Activated naive CD8-positive, alpha-beta T cell treated with anti-CD3 and anti-CD28 coated beads for 36 hours (primary cell): ENCODE measurements at places on chromosomes 6 and 20. TPM values are rescaled to one million over a fixed set of nuclear protein-coding genes. Genes with fewer than 3 reads are reported as not detected.
A peak's percentile ranks its signal among the peaks of the same experiment; 100 is the strongest.

DNA sequence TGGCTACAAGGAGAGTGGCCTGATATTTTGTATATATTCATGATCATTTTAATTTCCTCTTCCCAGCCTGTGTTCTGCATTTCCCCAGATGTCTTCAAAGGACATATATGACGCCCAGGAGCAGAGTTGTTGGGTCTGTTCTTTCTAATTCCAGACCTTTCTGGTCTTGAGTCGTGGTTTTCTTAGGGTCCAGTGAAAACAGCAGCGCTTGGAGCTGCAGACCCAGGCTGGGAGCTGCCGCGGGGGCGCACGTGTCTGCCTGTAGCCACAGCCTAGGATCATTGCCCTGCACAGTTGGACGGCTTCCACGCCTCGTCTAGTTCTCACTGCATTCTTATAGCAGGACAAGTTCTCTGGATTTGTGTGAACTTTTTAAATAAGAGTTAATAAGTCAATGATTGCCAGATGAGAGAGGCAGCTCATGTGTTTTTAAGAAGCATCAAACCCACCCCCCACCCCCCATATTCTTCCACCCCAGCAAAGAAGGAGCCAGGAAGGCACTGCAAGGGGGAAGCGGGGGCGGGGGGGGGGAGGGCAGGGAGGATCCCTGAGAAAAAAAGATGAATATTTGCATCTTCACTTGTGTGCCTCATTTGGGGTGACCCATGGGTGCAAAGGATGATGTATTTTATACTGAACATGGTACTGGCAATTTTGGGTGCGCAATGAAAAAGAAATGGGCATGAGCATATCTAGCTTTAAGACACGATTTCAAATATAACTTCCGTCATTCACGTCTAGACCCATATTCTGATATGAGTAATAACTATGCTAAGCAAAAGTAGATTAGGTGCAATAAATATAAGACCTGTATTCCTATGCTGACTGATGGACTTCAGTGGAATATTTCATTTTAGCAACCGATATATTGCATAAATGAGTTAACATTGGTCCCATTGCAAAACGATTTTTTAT lies 160.0 kb downstream of the TBXT start:
- no peak for DNase-seq
- H3K4me3 ChIP-seq = peak overlapping the region; percentile 26
- no peak overlapping the region for H3K27ac ChIP-seq
- no peaks in the 10 kb centered on the region for H3K36me3 ChIP-seq
- H3K4me1 ChIP-seq = peaks cover 4% of the 10 kb centered on the region
- peaks cover 74% of the 10 kb centered on the region for H3K27me3 ChIP-seq

DNA sequence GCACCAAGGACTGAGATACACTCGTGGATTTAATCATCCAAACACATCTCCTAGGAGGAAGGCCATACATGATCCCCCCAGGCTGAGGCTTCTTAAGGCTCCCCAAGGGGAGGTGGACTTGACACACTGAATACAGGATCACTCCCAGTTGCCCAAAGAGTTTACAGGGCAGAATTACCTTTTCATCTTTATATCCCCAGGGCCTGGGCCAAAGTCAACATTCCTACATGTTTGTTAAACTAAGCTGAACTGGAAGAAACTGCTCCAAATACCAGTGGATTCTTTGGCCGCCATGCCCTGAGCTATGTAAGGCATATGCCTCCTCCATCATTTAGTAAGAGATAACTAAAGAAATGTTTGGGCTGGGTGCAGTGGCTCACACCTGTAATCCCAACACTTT lies 22.2 kb upstream of the SERPINB1 start:
- H3K4me3 ChIP-seq = no peak overlapping the region
- no peak overlapping the region for H3K27ac ChIP-seq
- H3K36me3 ChIP-seq = peaks cover 21% of the 10 kb centered on the region
- DNase-seq = no peak
- no peaks in the 10 kb centered on the region for H3K27me3 ChIP-seq
- H3K4me1 ChIP-seq = peaks cover 66% of the 10 kb centered on the region

DNA sequence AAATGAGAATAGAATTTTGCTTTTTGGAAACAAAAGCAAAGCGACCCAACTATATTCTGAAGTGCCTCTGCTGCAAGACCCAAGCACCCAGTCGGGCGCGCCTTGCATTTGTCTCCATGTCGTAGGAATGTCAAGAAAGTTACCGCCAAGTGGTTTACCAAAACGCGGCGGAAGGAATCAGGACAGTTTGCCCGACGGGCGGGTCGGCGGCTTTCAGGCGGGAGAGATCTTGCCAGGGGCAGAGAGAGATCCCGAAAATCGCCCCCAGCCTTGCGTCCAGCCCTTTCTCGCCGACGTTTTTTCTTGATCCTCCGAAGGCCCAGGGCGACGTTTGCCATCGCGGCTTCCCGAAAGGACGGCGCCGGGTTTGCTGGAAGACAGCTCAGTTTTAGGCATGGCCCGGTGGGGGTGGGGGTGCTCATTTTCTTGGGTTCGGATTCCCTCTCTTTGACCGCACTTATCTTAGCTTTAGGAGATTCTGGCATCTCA lies 4.0 kb upstream of the LIN28B start:
- peaks cover 14% of the 10 kb centered on the region for H3K4me1 ChIP-seq
- no peak overlapping the region for H3K4me3 ChIP-seq
- no peak overlapping the region for H3K27ac ChIP-seq
- H3K27me3 ChIP-seq = peaks cover 72% of the 10 kb centered on the region

- no peak overlapping the region for H3K4me3 ChIP-seq
- H3K27ac ChIP-seq = no peak overlapping the region
- H3K27me3 ChIP-seq = no peaks in the 10 kb centered on the region
Observed at GRCh38 chr20:35511814-35512420, 17.5 kb downstream of the C20orf173 start.

DNA sequence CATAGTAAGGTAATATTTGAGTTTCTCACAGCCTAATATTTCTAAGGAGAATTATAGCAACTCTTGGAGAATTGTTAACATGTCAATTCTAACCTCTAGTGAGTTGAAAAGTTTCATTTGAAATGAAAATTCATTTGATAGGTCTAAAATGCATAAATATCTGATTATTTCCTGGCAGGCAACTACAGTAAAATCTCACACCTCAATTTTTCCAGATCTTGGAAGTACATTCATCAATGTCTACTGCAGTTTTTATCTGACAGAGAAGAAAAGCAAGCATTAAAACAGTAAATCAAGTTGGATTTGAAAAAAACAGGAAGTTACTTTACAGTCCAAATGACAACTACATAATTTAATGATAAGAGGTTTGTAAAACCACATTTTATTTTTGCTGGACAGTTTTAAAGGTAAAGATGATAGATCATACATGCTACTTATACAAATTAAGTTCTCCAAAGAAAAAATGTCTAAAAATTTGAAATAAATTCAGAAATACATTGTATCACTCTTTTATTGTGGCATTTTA lies 631.3 kb downstream of the EYS start:
- H3K4me3 ChIP-seq = no peak overlapping the region
- H3K27ac ChIP-seq = no peak overlapping the region
- H3K36me3 ChIP-seq = no peaks in the 10 kb centered on the region
- no peaks in the 10 kb centered on the region for H3K4me1 ChIP-seq

GRCh38 chr20:23027721-23028120 lies 7.4 kb upstream of the SSTR4 start:
- no peak overlapping the region for H3K27ac ChIP-seq
- H3K36me3 ChIP-seq = no peaks in the 10 kb centered on the region
- peaks cover under 1% of the 10 kb centered on the region for H3K27me3 ChIP-seq
- no peak for DNase-seq
- no peak overlapping the region for H3K4me3 ChIP-seq
- H3K4me1 ChIP-seq = no peaks in the 10 kb centered on the region

- no peak overlapping the region for H3K27ac ChIP-seq
- no peaks in the 10 kb centered on the region for H3K36me3 ChIP-seq
- no peak for DNase-seq
- peaks cover 3% of the 10 kb centered on the region for H3K27me3 ChIP-seq
- H3K4me1 ChIP-seq = no peaks in the 10 kb centered on the region
Observed at GRCh38 chr6:145274083-145274482, 461.2 kb downstream of the EPM2A start.

DNA sequence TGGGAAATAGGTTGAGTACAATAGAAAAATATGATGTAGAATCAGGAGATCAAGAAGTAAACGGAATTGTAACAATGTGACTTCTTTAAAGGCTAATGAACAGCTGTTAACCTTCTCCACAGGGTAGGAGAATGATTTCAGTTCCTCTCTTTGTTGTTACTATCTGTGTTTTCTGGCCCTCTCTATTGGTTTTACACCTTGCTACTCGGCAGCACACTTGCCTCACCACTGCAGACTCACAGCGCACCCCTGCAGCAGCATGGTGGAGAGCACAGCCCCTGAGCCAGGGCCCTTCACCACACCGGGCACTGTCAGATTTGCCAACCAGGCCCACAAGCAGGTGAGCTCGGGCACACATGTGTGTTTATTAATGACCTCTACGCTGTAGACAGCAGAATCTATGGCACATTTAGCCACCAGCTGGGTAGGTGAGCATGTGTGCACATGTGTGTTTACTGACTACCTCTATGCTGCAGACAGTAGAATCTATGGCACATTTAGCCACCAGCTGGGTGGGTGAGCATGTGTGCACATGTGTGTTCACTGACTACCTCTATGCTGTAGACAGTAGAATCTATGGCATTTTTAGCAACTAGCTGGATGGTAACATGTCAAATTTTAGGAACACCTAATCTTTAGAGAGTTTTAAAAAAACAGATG lies 16.8 kb downstream of the SFT2D1 start:
- H3K36me3 ChIP-seq = peaks cover 8% of the 10 kb centered on the region
- H3K27me3 ChIP-seq = no peaks in the 10 kb centered on the region
- peaks cover 5% of the 10 kb centered on the region for H3K4me1 ChIP-seq
- H3K27ac ChIP-seq = no peak overlapping the region

DNA sequence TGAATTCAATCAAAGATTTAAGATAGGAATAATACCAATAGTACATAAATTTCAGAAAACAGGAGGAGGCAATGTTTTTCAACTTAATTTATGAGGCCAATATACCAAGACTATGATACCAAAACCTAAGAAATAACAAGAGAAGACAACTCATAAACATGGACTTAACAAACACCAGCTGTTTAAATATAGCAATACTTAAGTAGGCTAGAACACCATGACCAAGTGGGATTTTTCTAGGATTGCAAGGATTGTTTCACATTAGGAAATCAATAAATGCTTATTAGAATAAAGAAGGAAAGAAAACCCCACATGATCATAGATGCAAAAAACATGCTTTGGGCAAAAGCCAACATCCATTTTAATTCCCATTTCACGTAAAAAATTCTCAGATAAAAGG lies 355.1 kb downstream of the EPM2A start:
- H3K27ac ChIP-seq = no peak overlapping the region
- DNase-seq = no peak
- H3K4me3 ChIP-seq = no peak overlapping the region
- no peaks in the 10 kb centered on the region for H3K36me3 ChIP-seq

DNA sequence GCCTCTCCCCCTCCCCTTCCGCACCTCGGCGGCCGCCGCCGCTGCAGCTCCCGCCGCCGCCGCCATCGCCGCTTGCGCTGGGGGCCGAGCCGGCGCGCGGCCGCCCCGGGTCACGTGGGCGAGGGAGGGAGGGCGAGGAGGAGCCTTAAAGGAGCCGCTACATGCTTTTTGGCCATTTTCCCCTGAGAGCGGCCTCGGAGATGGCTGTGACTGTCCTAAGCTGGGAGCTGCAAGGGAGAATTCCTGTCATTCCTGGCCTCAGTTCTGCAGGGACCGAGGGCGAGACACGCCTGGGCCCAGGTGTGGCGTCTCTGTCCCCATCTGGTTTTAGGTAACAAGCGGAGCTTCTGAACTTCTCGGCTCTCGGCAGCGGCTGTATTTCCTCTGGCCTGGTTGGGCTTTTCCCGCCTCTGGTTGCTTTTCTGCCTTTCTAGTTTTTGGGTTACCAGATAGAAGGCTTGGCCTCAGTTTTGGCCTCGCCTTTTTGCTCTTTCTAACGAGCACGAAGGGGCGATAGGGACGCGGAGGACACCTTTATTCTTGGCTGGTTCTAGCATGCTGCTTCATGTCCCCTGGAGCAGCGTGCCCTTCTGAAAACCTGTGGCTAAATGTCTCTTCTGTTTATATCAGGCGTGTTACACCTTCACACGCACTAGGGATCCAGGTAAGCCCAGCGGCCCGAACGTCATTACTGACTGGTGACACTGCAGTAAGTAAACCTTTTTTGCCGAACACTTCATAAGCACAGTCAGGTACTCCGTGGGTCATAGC lies at the start of gene EHMT2:
EHMT2 (minus strand) TSS at position 87 of the 771 bp plus-strand sequence; CDS start at position 66, 21 bp downstream.
- peaks cover 4% of the 10 kb centered on the region for H3K27me3 ChIP-seq
- H3K27ac ChIP-seq = peak within 1 kb of the TSS; percentile 97
- peaks cover 13% of the 10 kb centered on the region for H3K36me3 ChIP-seq
- peak; percentile 92 for DNase-seq

- no peak for DNase-seq
- H3K4me1 ChIP-seq = peaks cover 43% of the 10 kb centered on the region
- no peak overlapping the region for H3K27ac ChIP-seq
- peak overlapping the region; percentile 92 for H3K4me3 ChIP-seq
Observed at GRCh38 chr6:44224965-44225305, 1.5 kb downstream of the SLC29A1 start.

DNA sequence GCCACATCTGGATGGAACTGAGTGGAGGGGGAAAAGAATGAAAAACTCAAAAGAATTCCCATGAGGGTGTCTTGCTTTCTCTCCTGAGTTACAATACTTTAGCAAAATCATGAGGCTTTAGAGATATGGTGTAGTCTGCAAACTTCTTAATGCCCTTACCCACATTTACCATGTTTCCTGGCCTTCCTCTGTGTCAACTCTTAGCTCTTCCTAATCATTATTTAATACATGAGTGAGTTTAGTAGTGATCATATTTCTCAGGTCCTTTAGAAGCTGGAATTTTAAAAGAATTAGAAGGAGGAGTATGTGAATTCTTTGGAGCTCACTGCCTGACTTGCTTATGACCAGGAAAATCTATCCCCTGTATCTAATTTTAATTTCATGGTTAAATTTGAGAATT lies 39.0 kb downstream of the STX11 start:
- no peaks in the 10 kb centered on the region for H3K27me3 ChIP-seq
- H3K4me1 ChIP-seq = peaks cover 7% of the 10 kb centered on the region
- peaks cover 45% of the 10 kb centered on the region for H3K36me3 ChIP-seq
- no peak overlapping the region for H3K27ac ChIP-seq
- H3K4me3 ChIP-seq = no peak overlapping the region

DNA sequence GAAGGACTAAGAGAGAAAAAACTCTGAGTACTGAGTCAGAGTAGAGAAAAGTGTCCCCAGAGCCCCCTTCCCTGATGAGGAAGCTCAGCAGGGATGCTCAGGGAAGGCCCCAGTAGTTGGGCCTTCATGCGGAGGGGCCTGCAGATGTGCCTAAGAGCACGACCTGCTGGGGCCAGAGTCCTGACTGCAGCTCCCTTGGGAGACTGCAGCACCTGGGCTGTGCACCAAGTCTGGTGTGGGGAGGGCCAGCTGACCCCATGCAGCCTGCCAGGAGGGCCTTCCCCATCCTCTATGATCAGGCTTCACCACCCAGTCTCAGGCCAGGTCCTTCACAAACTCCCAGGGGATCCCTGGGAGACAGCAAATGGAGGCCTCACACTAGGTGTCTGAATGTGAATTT lies 130.4 kb downstream of the FNDC1 start:
- H3K27me3 ChIP-seq = peaks cover 51% of the 10 kb centered on the region
- no peak overlapping the region for H3K27ac ChIP-seq
- no peaks in the 10 kb centered on the region for H3K36me3 ChIP-seq
- no peak overlapping the region for H3K4me3 ChIP-seq

The CCN6 gene
- total RNA-seq = 0.19 TPM
